ENCODE measurements at places on chromosomes 11 and 22. TPM values are rescaled to one million over a fixed set of nuclear protein-coding genes. Genes with fewer than 3 reads are reported as not detected.

DNA sequence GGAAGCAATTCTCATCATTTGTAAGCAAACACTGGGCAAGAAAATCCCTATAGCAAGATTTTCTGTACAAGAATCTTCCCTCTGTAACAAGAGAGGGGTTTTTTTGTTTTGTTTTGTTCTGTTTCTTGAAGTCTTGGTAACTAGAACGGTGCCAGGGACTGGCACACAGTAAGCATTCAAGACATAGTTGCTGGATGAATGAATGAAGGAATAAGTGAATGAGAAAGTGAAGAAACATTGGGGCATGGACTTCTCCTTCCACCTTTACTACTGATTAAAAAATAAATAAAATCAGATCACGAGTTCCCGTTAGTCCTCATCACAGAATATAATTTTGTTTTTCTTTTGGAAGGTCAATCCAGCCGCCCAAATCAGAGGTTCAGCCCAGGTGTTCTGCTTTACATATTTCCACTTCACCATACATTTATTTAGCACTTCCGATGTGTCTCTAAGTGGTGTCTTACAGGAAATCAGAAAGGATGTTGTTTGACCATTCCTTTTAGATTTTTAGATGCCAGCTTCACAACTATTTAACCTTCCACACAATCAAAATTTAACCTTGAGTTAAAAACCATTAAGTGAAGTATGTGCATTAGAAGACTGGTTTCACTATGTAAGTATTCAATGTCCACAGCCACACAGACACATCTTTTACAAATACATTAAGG is 281.2 kb downstream of the CADM1 start:
- H3K4me3 ChIP-seq: peak overlapping the region; percentile 50
- H3K27ac ChIP-seq: no peak overlapping the region
- H3K4me1 ChIP-seq: peaks cover 2% of the 10 kb centered on the region
- H3K27me3 ChIP-seq: peaks cover 8% of the 10 kb centered on the region
- no peak for DNase-seq
- no peaks in the 10 kb centered on the region for H3K36me3 ChIP-seq

DNA sequence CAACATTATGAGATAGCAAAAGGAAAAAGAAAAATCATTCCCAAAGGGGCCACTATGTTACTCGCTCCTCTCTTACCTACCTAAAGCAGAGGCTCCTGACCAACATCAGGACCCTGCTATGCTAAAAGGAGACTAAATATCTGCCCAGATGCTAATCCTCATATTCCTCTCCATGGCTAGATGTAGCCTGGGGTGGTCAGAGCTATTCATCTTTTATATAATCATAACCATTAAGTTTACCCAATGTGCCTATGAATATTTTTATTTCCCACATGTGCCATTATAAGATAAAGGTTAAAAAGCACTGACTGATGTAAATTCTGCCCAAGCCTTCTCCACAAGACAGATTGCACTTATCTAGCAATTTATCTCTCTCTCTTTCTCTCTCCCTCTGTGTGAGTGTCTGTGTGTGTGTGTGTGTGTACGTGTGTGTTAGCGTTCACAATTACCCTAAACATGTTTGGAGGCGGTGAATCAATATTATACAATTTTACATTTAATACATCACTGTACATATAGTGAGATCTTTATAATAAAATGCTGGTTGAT is 41.2 kb upstream of the ANO5 start:
- H3K27me3 ChIP-seq: no peaks in the 10 kb centered on the region
- H3K27ac ChIP-seq: no peak overlapping the region
- no peak for DNase-seq
- H3K4me3 ChIP-seq: no peak overlapping the region
- peaks cover 5% of the 10 kb centered on the region for H3K36me3 ChIP-seq

DNA sequence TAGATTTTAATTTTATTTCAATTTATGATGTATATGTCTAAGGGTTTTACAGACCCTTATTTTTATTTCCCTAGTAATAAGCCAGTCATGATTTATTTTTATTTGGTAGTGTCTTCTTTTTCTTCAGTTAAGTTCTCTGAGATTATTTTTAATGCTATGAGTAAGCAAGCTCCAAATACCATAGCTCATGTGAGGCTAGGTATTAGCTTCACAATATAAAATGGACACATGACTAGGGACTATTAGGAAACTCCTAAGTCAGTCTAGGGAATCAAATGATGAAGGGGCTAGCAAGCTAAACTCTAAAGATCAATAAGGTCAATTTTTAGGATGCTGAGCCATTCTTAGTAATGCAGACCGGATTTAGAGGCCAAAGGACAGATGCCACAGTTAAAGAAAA is 45.9 kb downstream of the CKAP5 start:
- DNase-seq: no peak
- no peak overlapping the region for H3K4me3 ChIP-seq
- H3K27ac ChIP-seq: no peak overlapping the region
- H3K27me3 ChIP-seq: no peaks in the 10 kb centered on the region
- peaks cover 10% of the 10 kb centered on the region for H3K36me3 ChIP-seq

DNA sequence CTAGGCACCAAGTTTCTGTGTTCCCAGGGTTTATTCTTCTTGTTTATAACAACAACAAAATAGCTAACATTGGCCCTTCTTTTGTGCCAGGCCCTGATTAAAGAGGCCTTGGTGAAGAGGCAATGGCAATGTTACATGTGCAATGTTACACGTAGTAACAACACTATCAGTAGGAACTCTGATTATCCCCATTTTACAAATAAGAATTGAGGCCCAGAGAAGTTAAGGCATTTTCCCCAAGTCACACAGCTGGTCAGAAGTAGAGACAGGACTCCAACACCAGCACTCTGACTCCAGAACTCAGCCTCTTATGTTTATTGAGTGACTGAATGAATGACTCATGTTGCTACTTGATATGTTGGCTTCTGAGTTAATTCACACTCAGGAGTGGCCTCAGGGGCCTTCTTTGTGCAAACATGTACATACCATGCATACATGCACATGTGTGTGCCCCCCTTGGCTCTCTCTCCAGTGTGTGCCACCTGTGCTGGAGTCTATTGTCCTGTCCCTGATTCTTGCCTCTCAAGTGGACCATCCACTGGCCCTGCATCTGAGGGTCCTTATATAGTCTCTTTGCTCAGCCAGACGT is 98.4 kb downstream of the TP53I11 start:
- H3K27me3 ChIP-seq: peaks cover 30% of the 10 kb centered on the region
- no peak for DNase-seq
- peaks cover 18% of the 10 kb centered on the region for H3K4me1 ChIP-seq
- no peak overlapping the region for H3K27ac ChIP-seq

DNA sequence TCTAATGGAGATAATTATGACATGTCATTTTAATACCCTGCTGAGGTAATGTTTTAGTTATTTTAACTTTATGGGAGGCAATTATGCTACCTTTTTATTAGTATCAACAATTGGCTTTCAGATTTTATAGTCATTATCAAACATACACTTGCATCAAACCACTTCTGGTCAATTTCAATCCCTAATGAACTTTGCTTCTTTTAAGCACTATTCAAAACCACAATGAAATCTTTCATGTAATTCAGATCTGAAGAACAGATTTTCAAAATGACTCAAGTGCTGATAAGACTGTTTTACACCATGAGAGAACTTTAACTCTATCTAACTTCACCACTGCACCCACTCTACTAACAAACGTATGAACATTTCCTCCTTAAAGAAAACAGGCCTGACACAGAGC is 25.9 kb upstream of the CCDC34 start:
- H3K27me3 ChIP-seq: peaks cover 3% of the 10 kb centered on the region
- no peak overlapping the region for H3K4me3 ChIP-seq
- H3K4me1 ChIP-seq: no peaks in the 10 kb centered on the region
- no peaks in the 10 kb centered on the region for H3K36me3 ChIP-seq
- DNase-seq: no peak

- peaks cover 2% of the 10 kb centered on the region for H3K27me3 ChIP-seq
- no peak for DNase-seq
- no peak overlapping the region for H3K27ac ChIP-seq
- no peak overlapping the region for H3K4me3 ChIP-seq
- H3K36me3 ChIP-seq: no peaks in the 10 kb centered on the region
Observed at GRCh38 chr11:123314972-123315371, 115.1 kb upstream of the GRAMD1B start.

GRCh38 chr22:27385261-27385998 is 416.1 kb downstream of the MN1 start:
- H3K27ac ChIP-seq: no peak overlapping the region
- no peak overlapping the region for H3K4me3 ChIP-seq
- no peak for DNase-seq
- H3K4me1 ChIP-seq: no peaks in the 10 kb centered on the region
- H3K36me3 ChIP-seq: no peaks in the 10 kb centered on the region
- H3K27me3 ChIP-seq: peaks cover 18% of the 10 kb centered on the region

GRCh38 chr22:17380359-17381087 is 11.3 kb downstream of the CECR2 start:
- H3K36me3 ChIP-seq: no peaks in the 10 kb centered on the region
- H3K27me3 ChIP-seq: peaks cover 14% of the 10 kb centered on the region
- no peaks in the 10 kb centered on the region for H3K4me1 ChIP-seq
- no peak overlapping the region for H3K4me3 ChIP-seq

GRCh38 chr22:37187891-37188761 is at the start of gene C1QTNF6:
TSS of gene C1QTNF6 (minus strand) at chr22:37188247. CDS start at chr22:37188213, 34 bp downstream.
- H3K36me3 ChIP-seq: no peaks in the 10 kb centered on the region
- peak within 1 kb of the TSS; percentile 54 for H3K27ac ChIP-seq

- H3K27me3 ChIP-seq: no peaks in the 10 kb centered on the region
- no peak for DNase-seq
- no peak overlapping the region for H3K4me3 ChIP-seq
- H3K36me3 ChIP-seq: no peaks in the 10 kb centered on the region
- H3K4me1 ChIP-seq: peaks cover 61% of the 10 kb centered on the region
Observed at GRCh38 chr11:74006743-74007304, 2.1 kb downstream of the UCP3 start.

DNA sequence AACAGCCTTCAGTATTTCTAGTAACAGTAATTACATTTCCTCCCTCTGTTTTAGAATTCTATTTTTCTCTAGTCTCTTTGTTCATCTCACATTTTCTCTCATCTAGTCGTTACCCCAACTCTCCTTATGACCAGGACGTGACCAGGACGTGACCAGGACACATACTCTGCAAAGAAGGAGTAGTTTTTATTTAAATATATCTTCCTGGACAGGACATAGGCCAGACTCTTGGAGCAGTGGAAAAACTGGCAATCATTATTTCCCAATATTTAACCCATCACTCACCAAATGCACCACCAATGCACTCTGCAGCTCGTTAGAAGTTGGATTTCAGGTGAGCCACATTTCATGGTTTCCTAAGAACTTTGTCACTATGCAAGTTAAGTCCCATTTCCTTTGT is 40.3 kb upstream of the POGLUT3 start:
- peaks cover 12% of the 10 kb centered on the region for H3K4me1 ChIP-seq
- H3K36me3 ChIP-seq: no peaks in the 10 kb centered on the region
- no peak overlapping the region for H3K27ac ChIP-seq
- no peak overlapping the region for H3K4me3 ChIP-seq
- H3K27me3 ChIP-seq: no peaks in the 10 kb centered on the region

- no peaks in the 10 kb centered on the region for H3K36me3 ChIP-seq
- H3K4me1 ChIP-seq: peaks cover 7% of the 10 kb centered on the region
- no peaks in the 10 kb centered on the region for H3K27me3 ChIP-seq
Observed at GRCh38 chr11:47104261-47104950, 72.3 kb downstream of the ARFGAP2 start.

- no peaks in the 10 kb centered on the region for H3K27me3 ChIP-seq
- no peak overlapping the region for H3K27ac ChIP-seq
- no peak for DNase-seq
- no peak overlapping the region for H3K4me3 ChIP-seq
Observed at GRCh38 chr11:70478166-70478890, 80.0 kb downstream of the CTTN start.

GRCh38 chr11:74175920-74176319 is 4.8 kb downstream of the PPME1 start:
- no peak for DNase-seq
- H3K4me3 ChIP-seq: no peak overlapping the region
- H3K36me3 ChIP-seq: no peaks in the 10 kb centered on the region

GRCh38 chr22:43331069-43331451 is 12.1 kb downstream of the SCUBE1 start:
- H3K36me3 ChIP-seq: no peaks in the 10 kb centered on the region
- H3K27ac ChIP-seq: no peak overlapping the region
- no peak overlapping the region for H3K4me3 ChIP-seq
- no peaks in the 10 kb centered on the region for H3K4me1 ChIP-seq

DNA sequence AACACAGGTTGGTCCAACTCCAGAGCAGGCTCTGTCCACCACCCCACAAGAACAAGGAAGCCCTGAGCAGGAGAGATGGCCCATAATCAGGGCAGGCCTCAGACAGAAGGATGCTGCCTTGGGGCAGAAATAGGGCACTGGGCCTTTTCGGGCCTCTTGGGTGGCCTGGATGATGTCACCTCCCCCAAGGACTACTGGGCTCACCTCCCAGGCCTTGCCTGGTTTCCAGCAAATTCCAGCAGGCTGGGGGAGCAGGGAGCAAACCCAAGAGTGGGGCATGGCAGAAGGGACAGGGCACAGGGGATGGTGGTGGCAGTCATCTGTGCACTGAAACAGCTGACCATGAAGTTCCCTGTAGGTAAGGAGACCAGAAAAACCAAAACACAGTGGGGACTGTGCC is 5.3 kb upstream of the NAA40 start:
- peaks cover 5% of the 10 kb centered on the region for H3K4me1 ChIP-seq
- DNase-seq: no peak
- H3K27ac ChIP-seq: no peak overlapping the region
- no peak overlapping the region for H3K4me3 ChIP-seq

GRCh38 chr22:46061501-46062231 is 84.7 kb upstream of the WNT7B start:
- H3K27ac ChIP-seq: no peak overlapping the region
- peaks cover 24% of the 10 kb centered on the region for H3K4me1 ChIP-seq

- no peak overlapping the region for H3K27ac ChIP-seq
- no peak for DNase-seq
- no peak overlapping the region for H3K4me3 ChIP-seq
- H3K27me3 ChIP-seq: no peaks in the 10 kb centered on the region
- H3K4me1 ChIP-seq: no peaks in the 10 kb centered on the region
- no peaks in the 10 kb centered on the region for H3K36me3 ChIP-seq
Observed at GRCh38 chr22:42164901-42165300, 34.3 kb upstream of the CYP2D6 start.

- no peak for DNase-seq
- no peak overlapping the region for H3K4me3 ChIP-seq
- no peaks in the 10 kb centered on the region for H3K27me3 ChIP-seq
- H3K36me3 ChIP-seq: no peaks in the 10 kb centered on the region
- no peaks in the 10 kb centered on the region for H3K4me1 ChIP-seq
Observed at GRCh38 chr11:24324211-24324610, 172.6 kb upstream of the LUZP2 start.

Gene MS4A12
- not detected for total RNA-seq

Gene OR51E2
- not detected for total RNA-seq

Gene SMC1B
- 0.14 TPM for total RNA-seq

Gene RHOD
- not detected for total RNA-seq

Gene ASPHD2
- 13.6 TPM for total RNA-seq

Gene PATE4
- not detected for total RNA-seq

Gene TYR
- not detected for total RNA-seq

Gene DNHD1
- total RNA-seq: 22.4 TPM

Gene MCAT
- 23.9 TPM for total RNA-seq

Gene NLRP14
- not detected for total RNA-seq

Gene PGGHG
- total RNA-seq: 24.9 TPM

Gene MMP7
- total RNA-seq: not detected

All from natural killer cell treated with Interleukin-12 subunit alpha and Interleukin-12 subunit beta and Interleukin-15 and Interleukin-18, amount 100 ng/mL, for 72 hours (primary cell).